Fibroblast of skin of right quadriceps (primary cell): ENCODE measurements at places on chromosomes 4 and X.
A peak's percentile ranks its signal among the peaks of the same experiment; 100 is the strongest.

- DNase-seq = no peak
Measured at GRCh38 chr4:141195095-141195707, 25.5 kb upstream of the ZNF330 start.

DNA sequence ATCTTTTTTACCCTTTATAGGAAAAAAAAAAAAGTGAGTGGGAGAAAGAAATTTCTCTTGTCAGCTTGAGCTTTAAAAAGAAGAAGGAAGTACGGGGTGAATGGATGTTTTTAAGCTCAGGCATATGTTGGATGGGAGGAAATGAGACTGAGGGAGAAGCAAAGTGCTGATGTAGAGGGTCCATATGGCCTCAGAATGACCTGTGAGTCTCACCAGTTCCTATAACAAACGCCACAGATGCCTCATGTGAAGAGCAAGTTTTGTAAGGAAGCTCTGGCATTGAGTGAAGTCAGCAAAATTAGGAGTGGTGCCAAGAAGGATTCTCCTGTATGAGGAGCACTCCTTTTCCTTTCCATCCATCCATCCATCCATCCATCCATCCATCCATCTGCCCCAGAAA is 214.6 kb downstream of the PTTG2 start:
- DNase-seq = peak; percentile 58

GRCh38 chrX:25020905-25021449 is 5.2 kb upstream of the ARX start:
- DNase-seq = no peak

DNA sequence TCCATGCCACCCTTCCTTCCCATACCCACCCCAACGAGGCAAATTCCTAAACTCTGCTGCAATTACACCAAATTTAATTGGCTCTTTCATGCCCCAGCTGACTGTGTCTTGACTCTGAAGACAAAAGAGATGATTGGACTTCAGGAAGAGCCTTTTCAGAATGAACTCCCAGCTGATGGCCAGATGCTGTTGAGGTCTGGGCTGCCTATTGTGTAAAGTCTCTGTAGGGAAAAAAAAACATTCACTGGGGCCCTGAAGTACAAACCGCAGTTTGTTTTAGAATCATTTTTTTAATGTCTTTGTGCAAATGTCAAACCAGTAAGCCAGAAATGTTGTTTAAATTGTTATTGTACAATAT is 174.8 kb downstream of the HHIP start:
- peak; percentile 67 for DNase-seq

DNA sequence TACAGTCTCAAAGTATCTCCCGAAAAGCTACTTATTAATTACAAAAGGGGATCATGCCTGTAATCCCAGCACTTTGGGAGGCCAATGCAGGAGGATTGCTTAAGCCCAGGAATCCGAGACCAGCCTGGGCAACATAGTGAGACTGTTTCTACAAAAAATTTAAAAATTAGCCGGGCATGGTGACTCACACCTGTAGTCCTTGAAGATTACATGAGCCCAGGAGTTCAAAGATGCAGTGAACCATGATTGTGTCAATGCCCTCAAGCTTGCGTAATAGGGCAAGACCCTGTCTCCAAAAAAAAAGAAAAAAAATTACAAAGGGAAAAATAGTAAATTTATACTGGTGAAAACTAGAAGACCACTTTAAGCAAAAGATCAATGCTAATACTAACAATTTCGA is 3.3 kb upstream of the PORCN start:
- no peak for DNase-seq

DNA sequence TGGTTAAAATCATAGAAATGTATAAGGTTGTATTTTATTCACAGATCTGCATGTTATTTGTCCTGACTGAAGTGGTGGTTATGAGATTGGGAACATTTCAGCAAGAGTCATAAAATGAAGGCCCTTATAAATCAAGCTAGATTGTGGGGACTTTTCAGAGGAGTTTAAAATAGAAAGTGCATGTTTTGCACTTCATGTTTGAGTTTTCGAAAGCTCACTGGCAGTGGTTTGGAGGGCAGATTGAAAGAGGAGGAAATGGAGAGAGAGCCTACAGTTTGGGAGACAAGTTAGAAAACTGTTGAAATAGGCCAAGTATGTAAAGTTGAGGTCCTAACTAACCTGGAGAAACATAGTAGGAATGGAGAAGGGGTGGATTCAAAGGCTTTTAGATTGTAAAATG is 124.9 kb downstream of the KDM6A start:
- no peak for DNase-seq

GRCh38 chr4:186946682-186947294 is 223.1 kb upstream of the FAT1 start:
- peak; percentile 26 for DNase-seq

DNA sequence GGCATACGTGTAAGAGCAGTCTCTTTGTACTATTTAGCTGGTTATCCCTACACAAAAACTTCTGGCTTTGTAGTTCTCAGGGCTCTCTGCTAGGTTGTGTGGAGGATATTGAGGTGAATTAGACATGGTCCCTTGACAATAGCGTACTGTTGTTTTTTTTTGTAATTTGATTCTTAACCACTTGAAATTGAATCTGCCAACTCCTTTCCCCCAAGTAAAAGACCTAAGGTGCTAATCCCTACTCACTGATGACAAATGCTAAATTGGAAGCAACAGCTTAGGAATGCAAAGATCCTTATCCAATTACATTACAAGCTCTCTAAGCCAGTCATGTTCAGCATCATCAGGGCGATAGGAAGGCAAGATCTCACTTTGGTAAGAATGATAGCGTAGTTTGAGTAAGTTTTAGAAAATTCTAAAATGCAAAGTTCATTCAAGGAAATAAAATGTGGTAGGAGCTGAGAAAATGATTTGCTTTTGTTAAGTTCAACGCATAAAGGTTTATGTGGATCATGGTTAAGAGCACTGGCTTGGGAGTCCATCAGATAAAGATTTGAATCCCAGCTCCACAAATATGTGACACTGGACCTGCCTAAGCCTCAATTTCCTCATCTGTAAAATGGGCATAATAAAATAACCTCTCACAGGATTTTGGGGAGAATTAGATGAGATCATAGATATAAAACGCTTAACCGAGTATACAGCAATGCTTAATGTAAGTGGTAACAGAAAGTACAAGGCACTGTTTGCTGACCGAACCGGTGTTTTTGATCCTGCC is 39.3 kb downstream of the DOCK11 start:
- DNase-seq = peak; percentile 71

DNA sequence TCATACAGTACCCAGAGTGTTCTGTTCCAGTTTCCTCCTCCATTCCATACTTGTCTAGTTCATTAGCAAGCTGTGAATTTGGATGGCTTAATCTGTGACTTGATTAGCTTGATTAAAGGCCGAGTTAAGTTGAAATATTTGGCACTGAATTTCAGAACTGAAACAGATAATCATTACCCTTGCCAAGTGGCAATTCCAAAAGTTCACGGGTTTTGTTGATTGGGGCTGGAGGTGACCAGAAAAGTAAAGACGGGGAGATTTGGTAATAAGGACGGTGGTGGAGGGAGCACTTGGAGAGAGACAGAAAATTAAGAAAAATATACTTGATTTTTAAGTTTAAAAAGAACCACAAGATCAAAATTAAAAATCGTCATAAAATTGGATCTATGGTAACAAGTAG is 21.9 kb upstream of the KLHL2 start:
- DNase-seq = no peak

GRCh38 chr4:156391325-156391653 is 437.6 kb upstream of the CTSO start:
- no peak for DNase-seq

GRCh38 chr4:67082746-67083145 is 462.6 kb downstream of the CENPC start:
- no peak for DNase-seq

DNA sequence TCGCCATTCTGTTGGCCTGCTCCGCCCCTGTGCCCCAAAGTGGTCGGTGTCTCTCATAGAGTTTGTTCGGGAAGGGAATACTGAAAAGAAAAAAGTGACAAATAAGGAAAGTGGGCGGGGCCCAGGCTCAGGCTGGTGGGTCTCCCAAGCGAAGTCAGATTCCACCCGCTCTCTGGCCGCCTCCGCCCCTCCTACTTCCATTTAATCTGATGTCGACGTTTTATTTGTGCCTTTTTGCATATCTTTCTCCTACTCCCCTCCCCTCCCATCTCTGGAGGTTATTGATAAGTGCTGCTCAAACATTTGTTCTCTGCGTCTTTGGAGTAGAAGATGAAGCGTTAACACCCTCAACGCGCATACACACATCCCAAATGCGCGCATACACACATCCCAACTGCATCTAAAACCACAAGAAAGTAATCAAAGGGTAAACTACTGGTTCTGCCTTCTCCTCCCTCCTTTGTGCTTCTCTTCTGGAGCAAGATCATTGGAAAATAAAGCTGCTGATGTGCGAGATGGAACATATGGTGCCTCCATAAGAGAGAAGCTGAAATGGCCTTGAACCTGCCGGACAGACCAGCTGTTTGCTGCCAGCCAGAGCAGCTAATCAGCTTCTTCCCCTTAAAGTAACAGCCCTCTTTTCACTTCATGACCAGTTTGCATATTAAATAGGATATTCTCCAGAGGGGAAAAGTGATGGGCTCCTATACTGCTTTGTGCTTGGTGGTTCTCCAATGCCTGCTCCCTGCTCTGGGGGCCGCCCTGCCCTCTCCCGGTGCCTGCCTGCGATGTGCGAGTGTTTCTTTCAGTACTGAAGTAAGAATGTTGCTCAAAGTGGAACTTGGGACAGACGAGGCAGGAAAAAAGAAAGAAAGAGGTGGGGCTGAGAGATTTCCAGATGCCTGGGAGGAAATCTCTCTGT is 3.1 kb downstream of the MAMLD1 start:
- DNase-seq = peak; percentile 73

DNA sequence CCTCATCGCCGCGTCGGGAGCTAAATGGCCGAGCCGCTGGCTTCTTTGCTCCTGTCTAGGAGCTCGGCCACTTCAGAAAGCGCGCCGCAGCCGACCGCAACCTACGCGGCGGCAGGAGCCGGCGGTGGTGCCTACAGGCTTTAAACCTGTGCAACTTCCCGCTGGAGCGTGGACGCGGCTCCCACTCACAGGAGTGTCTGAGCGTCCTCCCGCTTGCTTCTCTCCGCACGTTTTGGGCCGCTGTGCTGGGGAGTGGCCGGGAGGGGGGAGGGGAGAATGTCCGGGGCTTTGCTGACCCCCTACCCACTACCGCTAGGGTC is 1.0 kb downstream of the NHSL2 start:
- no peak for DNase-seq

- no peak for DNase-seq
Measured at GRCh38 chrX:12403474-12404082, 265.3 kb downstream of the FRMPD4 start.

DNA sequence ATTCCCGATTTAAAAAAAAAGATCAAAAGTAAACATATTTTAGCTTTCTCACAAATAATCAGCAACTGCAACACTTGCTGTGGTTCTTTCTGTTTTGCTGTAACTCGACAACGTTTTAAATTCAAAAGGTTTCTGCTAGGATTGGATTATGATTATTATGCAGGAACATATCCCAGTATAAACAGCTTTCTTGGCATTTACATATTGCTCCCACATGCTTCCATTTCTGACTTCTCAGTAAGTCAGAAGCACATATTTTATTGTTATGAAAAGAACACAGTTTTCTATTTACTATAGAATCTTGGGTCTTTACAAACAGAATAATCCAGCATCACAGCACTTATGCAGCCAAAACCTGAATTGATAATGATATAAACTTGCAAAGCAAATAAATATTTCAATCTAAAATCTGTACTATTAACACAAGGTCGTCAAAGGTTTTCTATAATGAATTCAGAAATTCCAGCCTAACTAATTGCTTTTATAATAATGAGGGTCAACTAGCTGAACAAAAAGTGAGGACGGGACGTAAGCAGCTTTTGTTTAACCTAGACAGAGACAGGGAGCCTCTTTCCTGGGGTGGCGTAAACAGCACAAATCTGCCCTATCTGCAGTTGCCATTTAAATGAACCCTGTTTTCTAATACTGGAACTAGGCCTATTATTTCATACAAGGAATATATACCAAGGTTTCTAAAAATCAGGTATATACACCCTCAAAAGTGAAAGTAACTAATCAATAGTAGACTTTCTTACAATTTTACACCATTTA is 9.8 kb upstream of the PCDH18 start:
- DNase-seq = no peak

DNA sequence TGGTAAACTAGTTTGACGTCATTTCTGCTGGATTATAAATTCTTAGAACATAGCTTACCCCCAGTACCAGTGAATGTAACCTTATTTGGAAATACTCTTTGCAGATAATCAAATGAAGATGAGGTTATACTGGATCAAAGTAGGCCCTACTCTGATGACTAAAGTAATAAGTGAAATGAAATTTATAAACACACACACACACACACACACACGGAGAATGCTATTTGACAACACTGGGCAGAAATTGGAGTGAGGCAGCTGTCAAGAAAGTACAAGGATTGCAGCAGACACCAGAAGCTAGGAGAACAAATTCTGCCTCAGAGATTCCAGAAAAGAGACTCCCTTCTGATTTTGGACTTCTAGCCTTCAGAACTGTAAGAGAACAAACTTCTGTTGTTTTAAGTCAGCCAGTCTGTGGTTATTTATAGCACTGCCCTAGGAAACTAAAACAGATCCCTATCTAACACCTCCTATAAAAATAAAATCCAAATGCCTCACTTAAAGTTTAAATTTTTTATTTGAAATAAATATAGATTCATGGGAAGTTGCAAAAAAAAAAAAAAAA is 448.6 kb downstream of the PCDH18 start:
- peak; percentile 35 for DNase-seq
